Stimulated activated CD8-positive, alpha-beta memory T cell treated with anti-CD3 and anti-CD28 coated beads, Interleukin-4, amount 100 ng/mL, for 4 hours (primary cell): ENCODE measurements at places on chromosomes 7 and 10.

DNA sequence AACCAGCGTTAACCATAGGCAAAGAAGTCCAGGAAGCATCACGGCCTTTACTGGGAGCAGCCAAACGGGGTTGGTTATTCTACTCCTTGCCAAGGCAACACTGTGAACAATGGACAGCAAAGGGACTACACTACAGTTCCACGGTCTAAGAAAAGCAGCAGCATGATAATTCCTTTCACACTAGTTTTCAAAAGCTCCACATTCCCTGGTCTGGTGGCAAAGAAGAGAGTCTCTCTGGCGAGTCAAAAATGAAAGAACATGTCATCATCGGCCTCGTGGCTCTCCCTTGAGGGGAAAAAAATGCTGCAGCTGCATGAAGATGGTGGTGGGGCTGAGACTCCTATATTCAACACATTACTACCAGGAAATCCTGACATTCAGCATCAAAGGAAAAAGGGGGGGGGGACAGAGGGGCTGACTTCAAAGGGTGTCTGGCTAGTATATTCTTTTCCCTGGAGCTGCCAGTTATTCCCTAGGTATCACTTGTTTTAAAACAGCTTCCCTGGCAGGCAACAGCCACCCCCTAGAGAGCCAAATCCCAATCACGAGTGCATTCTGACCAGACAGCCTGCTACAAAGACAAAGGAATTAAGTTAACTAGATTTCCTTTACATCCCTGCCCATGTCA, 49.1 kb downstream of the SLC37A3 start:
- DNase-seq = no peak

DNA sequence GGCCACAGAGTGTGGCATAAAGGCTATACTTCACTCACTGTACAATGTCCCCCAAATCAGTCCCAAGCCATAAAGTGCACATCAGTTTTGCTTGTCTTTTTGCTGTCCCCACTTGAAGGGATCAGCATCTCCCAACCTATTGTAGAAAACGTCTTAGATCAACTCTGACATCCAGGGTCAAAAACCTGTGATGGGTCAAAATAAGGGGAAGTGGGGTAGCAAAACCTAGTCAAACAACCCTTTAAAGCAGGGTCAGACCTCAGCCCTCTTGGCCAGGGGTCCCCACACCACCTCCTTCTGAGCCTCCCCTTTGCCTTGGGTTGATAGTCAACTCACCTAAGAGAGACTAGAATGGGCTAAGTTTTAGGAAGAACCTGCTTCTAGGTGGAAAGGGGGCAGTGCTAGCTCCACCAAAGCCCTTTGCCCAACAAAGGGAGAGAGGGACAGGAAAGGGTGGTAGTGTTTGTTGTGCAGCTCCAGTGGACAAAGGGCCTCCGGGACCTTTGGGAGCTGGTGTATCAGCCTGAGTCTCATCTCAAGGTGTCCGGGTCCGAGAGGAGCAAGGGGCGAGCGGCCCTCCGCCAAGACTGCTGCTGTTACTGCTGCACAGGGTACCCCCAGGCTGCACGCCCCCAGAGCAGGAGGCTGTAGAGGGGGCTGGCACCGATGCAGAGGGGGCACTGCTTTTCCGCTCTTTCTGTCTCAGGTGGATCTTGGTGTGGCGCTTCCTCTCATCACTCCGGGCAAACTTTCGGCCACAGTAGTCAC, 3.3 kb downstream of the EGR2 start:
- DNase-seq = no peak

DNA sequence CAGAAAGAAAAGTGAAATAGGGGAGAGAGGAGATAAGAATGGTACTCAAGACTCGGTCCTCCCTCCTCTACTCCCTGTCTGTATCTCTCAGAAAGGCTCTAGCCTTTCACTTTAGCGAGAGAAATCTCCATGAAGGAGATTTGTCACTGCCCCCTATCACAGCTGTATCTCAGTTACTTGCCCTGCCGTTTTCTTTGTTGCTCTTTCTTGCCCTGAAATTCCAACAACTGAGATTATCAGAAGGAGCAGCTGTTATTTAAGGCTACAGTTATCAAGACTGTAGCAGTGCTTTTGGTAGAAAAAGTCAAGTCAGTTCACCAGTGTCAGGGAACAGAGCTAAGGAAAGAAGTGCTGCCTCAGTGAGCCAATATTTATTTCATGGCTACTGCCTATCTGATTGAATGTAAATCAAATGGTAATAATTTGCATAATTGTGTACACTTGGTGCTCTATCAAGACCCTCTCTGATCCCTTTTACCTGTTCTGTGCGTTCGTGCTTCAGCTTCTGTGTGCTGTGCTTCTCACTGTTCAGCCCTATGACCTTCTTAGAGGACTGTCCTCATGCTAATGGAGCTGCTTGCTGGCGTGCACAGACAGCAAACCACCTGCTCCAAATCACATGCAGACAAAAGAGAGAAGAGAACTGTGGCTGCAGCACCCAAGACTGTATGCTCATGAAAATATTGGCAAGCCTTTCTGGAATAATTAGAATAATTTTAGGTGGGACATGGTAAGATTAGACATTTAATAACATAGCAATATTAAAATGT, 180.2 kb upstream of the FAM3C start:
- DNase-seq = no peak

DNA sequence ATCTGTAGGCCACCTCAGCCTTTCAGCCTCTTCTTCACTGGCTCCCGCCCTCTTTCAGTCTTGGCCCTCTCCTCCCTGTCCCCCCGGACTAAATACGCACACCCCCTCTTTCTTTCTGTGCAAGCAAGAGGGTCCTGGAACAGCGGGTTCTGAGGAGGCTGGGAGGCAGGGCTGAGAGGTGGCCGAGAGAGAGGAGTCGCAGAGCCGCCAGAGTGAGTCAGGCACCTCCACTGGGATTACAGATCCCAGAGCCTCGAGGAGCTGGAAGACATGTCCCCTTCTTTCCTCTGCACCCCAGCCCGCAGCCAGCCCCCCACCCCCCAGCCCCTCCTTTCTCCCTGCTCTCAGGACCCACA, 182 bp downstream of the CCDC136 start:
- DNase-seq = no peak

GRCh38 chr7:25789701-25790640, 362.0 kb upstream of the NFE2L3 start:
- DNase-seq = no peak

- no peak for DNase-seq
Observed at GRCh38 chr10:124693801-124694416, 50.3 kb downstream of the FAM53B start.

GRCh38 chr10:11177926-11178471, 160.3 kb downstream of the CELF2 start:
- no peak for DNase-seq

DNA sequence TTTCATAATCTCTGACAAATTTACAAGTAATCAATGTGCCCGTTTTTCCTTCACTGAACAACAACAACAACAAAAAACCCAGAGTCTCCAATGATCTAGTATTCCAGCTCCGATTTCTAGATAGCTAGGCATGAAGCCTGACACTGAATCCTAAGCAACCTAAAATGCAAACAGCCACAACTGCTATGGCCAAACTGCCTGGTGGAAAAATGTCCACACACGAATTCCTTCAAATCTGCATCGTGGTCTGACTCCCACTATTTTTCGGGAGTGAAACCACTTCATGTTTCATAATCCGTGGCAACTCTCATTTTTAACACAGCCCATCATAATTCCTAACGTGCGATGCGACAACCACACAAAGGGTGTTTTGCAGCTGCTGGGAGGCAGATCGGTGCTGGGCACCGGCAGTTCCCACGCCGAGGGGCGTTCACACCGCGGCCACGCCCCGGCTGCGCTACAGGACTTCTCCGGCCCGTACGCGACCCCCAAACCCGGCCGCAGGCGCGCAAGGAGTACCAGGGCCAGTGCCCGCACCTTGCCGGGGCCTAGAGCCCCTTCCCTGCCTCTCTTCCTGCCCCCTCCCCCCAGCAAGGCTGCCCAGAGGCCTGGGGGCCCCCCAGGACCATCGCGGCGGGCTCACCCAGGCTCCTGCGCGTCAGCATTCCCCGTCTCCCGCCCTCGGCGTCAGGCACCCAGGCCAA, 814 bp downstream of the RUFY2 start:
- DNase-seq = no peak

- no peak for DNase-seq
Observed at GRCh38 chr7:38545977-38546376, 85.2 kb downstream of the AMPH start.

DNA sequence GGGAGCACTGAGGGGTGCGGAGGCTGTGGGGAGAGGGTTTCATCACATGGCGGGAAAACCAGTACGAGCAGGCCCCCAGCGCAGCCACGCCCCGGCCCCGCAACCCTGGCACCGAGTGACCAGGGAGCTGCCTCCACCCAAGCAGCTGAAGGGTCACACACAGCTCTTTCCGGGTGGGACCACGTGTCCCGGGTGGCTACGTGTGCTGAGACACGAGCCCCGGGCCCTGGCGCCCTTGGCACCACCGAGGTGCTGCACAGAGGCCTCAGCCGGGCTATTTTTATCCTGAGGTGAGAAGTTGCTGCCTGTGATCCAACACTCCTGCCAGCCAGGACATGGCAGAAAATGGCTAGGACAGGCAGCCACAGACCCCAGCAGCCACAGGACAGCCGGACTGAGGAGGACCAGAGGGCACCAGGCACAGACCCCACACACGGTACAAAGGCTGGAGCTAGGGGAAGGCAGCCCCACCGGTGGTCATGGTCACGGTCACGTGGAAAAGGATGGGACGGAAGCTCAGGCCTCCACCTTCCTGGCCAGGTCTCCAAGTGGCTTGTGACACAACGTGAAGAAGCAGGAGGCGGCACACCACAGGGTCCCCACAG, 223.7 kb downstream of the MAD1L1 start:
- no peak for DNase-seq

DNA sequence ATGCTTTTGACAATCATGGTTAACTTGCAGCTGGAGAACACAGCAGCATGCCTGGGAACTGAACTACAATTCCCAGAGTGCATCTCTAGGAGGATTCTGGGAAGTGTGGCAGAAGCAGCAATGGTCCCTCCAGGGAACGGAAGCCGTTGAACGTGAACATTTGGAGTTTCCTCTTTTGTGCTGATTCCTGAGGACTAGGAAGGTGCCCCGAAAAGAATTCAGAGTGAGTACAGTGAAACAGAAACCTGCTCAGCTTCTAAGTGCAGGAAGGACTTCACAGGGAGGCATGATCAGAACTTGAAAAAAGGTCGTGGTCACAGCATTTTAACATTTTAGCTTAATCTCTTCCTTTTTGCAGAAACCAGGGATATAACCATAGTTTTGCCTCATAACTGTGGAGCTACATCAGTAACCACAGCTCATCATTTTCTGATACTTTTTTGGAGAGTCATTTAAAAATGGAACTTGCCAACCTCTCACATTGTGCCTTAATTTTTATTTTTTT, at the start of gene NUDT13:
TSS of gene NUDT13 (plus strand) at position 111 of the 505 bp plus-strand sequence. CDS start 3,911 bp downstream, outside the sequence.
- DNase-seq = no peak

DNA sequence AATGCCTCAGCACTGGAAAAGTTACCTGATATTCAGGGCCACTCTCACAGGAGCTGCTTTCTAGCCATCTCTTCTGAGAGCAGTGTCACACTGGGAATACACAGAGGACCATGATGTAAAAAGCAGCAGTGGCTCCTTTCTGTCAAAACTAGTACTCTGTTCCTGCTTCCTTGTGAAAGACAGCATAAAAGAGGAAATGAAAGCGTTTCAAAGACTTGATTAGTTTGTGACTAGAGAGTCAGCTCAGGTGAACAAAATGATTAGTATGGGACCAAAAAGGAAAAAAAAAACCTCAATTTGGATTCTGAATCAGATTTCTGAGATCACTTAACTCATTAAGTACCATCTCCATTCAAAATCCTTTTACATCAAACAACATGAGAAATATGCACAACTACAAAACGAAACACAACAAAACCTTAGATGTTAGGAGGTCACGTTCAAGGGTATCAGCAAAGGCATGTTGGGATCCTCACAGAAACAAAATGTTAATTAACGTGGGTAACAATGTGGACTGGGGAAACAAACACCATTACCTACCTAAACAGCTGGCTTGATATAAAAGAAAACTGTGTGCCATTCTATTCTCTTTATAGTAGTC, 103.7 kb downstream of the MACC1 start:
- DNase-seq = no peak

- no peak for DNase-seq
Observed at GRCh38 chr10:111207500-111207899, 130.7 kb downstream of the ADRA2A start.

DNA sequence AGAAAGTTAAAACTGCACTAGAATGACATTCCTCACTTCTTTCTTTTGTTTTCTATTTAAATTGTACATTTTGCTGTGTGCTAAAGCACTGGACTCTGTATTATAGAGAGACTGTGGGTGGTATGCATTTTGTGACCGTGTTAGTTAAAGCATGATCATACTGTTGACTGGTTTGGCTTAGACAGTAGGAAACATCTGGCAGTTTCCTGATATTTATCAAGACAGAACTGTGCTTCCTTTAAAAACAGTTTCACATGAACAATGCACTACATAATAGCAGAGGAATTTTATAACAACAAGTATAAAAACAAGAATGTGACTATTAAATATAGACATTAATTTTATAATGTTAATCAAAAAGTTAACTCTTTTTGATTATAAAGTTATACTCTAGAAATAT, 23.1 kb downstream of the GNG11 start:
- DNase-seq = no peak

DNA sequence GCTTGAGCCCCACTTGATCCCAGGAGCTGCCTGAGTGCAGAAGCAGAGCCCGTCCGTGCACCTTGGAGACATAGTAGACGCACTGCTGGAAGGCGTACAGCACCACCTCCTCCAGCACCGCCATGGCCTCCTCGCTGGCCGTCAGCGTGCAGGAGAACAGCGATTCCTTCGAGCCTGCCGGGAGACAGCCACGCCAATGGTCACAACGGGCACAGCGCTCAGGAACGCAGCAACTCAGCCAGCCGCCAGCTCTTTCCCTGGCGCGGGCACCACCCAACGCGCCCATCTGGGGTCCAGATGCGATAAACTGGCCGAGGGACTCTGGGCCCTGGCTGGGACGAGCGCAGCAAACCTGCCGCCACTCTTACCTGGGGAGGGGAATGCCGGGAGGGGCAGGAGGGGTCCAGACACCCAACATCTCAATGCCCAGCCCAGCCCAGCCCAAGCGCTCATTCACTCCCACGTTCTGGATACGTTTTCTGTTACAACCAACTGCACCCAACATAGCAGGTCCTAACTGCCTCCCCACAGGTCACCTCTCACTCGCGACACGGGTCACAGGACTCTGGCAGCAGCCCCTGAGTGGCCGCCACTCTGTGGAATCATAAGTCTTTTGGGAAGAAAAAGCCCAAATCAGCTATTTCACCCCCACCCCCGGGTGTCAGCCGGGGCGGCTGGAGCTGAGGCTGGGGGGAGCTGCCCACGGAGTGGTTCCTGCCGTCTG, 41.9 kb downstream of the AP5Z1 start:
- DNase-seq = no peak

- no peak for DNase-seq
Observed at GRCh38 chr10:6953271-6953801, 373.3 kb upstream of the PRKCQ start.

GRCh38 chr10:127934383-127934782, 27.5 kb downstream of the PTPRE start:
- DNase-seq = no peak
